ENCODE measurements at places on chromosomes 1 and 21.

GRCh38 chr1:185734929-185735700, 924 bp downstream of the HMCN1 start:
- DNase-seq: no peak

- no peak for DNase-seq
Observed at GRCh38 chr21:26061437-26061836, 109.1 kb downstream of the APP start.

- DNase-seq: peak; percentile 72
Observed at GRCh38 chr1:182962554-182963115, 9.7 kb upstream of the SHCBP1L start.

DNA sequence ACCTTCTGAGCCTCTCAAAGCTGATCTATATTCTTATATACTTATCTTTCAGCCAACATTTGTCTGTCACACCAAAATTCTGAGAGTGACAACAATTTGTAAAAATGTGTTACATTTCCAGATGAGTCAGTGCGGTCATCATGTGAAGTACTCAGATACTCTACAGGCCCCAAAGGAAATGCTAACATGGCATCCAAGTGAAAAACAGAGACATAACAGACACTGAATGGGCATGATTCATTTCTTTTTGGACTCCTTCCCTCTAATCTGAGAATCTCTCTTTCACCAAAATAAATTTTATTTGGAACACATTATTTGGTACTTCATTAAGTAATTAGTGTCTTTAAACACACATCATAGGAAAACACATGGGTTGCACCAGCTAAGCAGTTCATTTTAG, 96.6 kb downstream of the SLC44A5 start:
- DNase-seq: no peak

DNA sequence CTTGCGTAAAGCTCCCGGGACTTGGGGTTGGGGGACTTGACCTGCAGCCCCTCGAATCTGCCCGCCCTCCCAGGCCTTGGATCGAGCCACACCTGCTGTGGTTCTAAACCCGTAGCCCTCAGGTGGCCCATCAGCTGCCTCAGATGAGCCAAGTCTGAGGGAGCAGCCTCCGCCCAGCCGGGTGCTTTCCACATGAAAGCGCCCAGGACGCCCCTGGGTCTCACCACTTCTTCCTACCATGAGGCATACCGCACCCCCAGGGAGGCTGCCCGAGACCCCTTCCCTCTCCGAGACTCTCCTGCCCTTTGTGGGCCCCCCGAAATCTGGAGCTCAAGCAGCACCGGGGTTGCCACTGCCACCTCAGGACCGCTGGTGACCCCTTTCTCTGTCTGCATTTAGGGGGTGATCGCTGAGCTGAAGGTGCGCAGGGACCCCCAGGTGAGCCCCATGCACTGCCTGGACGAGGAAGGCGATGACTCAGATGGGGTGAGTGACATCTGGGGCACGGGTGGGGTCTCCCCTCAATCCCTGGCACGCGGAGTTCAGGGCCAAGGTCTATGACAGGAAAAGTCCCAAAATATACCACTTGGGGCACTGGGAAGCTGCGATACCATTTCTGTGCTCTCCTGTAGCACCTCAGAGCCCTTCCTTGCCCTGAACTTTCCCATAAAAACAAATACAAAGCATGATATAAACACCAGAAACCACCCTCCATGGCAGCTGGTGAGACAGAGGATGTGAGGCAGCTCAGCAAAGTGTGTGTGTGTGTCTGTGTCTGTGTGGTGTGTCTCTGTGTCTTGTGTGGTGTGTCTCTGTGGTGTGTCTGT, 68.5 kb downstream of the SLC19A1 start:
- no peak for DNase-seq

- no peak for DNase-seq
Observed at GRCh38 chr1:119647228-119647733, 785 bp downstream of the ZNF697 start.

GRCh38 chr1:56566061-56566744, 13.2 kb downstream of the PLPP3 start:
- no peak for DNase-seq

DNA sequence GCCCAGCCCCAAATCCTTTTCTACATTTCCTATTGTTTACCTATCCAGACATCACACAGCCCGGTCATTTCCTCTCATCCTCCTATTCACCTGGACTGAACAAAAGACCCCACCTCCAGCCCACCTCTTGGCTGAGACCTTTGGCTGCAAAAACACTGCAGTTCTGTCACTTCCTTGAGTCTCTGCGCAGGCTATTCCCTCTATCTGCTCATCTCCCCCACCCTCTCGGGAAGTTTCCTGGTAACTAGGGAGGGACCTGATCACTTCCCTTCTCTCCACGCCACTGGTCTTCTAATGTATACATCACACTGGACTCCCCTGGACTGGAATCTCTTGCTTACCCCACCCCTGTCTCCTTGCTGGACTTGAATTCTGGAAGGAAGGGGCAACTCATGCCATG, 5.3 kb downstream of the HTR1D start:
- DNase-seq: no peak

GRCh38 chr1:34904236-34905097, 25.0 kb downstream of the DLGAP3 start:
- no peak for DNase-seq

DNA sequence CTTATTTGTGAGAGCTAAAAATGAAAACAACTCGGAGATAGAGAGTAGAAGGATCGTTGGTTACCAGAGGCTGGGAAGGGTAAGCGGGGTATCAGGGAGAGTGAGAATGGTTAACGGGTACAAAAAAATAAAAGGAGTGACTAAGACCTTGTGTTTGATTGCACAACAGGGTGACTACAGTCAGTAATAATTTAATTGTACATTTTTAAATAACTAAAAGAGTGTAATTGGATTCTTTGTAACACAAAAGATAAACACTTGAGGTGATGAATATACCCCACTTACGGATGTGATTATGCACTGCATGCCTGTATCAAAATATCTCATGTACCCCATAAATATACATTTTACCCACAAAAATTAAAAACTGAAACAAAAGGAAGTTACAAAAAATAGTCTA, 29.4 kb downstream of the FOXJ3 start:
- DNase-seq: no peak

- no peak for DNase-seq
Observed at GRCh38 chr1:55931081-55931940, 648.1 kb downstream of the PLPP3 start.

- no peak for DNase-seq
Observed at GRCh38 chr1:8127171-8127641, 101.1 kb upstream of the ERRFI1 start.

GRCh38 chr21:27257226-27257625, 290.3 kb upstream of the ADAMTS5 start:
- DNase-seq: no peak

- DNase-seq: no peak
Observed at GRCh38 chr1:8477166-8477982, 159.5 kb downstream of the SLC45A1 start.

GRCh38 chr1:25858494-25858893, 763 bp downstream of the AUNIP start:
- DNase-seq: no peak

DNA sequence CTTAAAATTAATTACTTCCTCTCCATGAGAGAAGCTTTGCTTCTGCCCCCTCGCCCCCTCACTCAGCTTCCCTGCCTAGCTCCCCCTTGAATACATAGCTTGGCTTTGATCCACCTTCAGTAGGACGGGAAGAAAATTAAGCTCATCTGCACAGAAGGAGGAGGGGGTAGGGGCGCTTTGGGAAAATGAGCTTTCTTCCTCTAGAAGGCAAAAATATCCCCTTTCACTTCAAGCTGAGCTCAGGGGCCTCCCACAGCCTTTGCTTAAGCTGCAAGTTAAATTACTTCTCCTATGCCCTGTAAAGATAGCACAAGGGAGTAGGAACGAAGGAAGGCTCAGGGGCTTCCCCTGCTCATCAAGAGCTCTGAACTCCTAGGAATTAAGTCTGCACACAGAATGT, 65.2 kb upstream of the GOLT1A start:
- no peak for DNase-seq

DNA sequence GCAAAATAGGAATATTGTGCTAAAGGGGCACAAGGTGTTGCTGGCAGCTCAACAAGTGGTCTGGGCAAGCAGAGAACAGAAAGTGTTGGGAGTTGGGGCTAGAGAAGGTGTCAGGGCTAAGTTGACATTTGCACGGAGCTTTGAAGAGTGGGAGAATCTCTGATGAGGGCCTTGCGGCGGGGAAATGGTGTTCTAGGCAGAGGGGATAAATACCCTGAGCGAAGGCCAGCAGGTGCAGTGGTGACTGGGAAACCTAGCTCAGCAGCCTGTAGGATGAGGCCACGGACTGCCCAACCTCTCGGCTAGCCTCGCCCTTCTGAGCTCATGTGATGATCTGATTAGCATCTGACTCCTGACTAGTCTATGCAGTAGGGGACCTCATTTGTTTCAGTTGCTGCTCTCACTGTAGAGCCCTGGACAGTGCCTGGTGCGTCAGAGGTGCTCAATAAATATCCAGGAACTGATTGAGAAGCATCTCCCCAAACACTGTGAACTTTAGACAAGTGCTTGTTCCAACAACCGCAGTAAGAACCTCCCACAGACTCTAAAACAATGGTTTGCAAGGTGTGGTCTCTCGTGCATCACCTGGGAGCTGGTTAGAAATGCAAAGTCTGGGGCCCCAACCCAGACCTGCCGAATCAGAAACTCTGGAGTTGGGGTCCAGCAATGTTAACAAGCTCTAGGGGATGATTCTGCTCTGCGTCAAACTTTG, 1.0 kb upstream of the FOXO6 start:
- DNase-seq: no peak

GRCh38 chr1:157252473-157252872, 114.3 kb upstream of the ETV3 start:
- DNase-seq: no peak

GRCh38 chr1:209402697-209403096, 180.8 kb upstream of the CAMK1G start:
- DNase-seq: no peak

DNA sequence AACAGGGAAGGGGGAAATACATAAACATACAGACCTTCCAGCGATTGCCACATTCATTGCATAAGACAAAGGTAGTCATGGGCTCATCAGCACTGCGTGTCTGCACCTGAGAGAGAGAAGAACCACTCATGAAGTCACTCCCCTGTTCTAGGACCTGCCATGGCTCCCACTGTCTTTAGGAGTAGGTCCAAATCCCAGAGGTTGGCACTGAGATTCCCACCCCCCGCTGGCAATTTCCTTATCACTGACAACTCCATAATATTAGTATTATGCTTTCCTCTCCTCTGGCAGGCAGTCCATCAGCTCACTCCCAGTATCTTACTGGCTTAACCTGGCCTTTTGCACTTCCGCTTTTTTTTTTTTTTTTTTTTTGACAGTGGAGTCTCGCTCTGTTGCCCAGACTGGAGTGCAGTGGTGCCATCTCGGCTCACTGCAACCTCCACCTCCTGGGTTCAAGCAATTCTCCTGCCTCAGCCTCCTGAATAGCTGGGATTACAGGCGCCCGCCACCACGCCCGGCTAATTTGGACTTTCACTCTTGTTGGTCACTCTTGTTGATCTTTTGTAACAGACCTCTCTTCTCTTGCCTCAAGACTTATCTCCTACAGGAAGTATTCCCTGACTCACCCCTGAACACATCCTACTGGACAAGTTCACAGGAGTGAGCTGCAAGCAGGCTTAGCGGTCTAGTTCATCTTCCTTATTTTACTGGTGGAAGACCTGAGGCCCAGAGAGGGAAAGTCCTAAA, 14.8 kb upstream of the ZNF436 start:
- no peak for DNase-seq

GRCh38 chr1:76137746-76138145, 63.2 kb downstream of the ST6GALNAC3 start:
- DNase-seq: no peak

GRCh38 chr1:161313554-161314200, 504 bp upstream of the SDHC start:
- no peak for DNase-seq

GRCh38 chr1:195193134-195193533, 1415.1 kb downstream of the KCNT2 start:
- DNase-seq: no peak

DNA sequence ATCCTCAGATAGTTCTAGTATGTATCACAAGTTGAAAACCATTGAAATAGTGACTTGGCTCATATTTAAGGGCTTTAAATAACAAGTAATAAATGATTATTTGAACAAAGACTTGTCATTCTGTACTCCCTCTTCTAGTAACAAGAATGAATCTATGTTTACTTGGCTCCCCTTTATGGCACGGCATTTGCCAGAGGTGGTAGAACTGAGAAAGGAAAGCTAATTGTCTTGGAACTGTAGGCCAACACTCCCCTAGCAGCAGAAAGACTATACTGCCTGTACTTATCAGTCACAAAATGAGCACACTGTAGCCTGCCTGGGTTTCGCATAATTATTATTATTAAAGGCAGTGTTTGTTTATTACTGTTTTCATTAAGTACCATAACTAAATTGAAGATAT, 29.6 kb upstream of the SMYD2 start:
- DNase-seq: no peak

DNA sequence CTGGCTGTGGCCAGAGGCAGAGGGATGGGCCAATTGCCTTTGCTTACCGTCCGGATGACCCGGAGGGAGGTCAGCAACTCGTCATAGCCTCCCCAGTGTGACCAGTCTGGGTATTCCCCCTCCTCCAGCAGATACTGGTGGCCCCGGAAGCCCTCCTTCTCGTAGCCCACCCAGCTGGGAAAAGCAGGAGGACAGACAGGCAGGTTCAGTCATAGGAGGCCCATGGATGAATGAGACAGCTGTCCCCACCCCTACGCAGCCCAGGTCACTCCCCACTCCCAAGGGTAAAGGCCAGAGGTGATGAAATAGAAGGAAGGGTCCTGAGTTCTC, 16.8 kb downstream of the CRYBG2 start:
- DNase-seq: no peak

GRCh38 chr1:248851390-248851789, 7.5 kb downstream of the ZNF692 start:
- no peak for DNase-seq

- DNase-seq: no peak
Observed at GRCh38 chr1:188070848-188071247, 1242.1 kb downstream of the PLA2G4A start.

DNA sequence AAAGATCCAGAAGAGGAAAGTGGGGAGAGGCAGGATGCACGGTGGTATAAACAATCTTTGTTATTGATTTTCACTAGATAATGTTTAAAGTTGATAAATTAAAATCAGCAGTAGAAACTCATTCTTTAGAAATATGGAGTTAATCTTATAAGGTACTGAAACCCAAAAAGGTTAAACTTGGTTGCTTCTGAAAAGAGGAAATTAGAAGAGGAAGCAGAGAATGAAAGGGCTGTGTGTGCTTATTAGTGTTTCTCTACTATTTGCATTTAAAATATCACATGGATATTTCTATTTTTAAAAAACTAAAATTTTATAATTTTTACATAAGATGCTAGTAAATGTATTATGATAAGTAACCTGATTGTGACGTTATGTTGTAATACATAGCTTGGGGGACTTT, 24.4 kb downstream of the C1orf141 start:
- DNase-seq: no peak

DNA sequence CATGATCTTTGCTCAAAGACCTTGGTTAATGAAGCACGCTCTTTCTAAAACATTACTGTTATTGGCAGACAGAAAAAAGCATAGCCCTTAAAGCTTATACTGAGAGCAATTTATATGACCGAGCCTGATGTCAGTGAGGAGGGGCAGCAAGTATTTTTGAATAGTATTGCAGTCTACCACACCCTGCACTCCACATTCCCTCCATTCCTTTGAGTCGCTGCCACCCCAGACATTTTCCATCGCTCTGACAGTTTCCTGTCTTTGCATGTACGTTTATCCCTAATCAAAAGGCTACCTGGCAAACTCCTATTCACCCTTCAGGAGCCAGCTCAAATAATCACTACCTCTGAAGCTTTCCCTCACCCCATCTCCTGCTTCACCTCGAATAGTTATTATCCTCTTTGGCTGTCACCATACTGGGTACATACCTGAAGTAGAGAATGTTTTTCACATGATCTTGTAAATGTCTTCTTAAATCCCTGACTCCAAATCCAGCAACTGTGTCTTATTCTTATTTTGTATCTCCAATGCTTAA, 5.5 kb upstream of the JUN start:
- DNase-seq: no peak

Data from hematopoietic multipotent progenitor cell treated with erythropoietin and hydrocortisone succinate and interleukin-3 and kit ligand, for 17 days (in vitro differentiated cells).